ENCODE measurements at places on chromosomes 1 and 21.
A peak's percentile ranks its signal among the peaks of the same experiment; 100 is the strongest.

DNA sequence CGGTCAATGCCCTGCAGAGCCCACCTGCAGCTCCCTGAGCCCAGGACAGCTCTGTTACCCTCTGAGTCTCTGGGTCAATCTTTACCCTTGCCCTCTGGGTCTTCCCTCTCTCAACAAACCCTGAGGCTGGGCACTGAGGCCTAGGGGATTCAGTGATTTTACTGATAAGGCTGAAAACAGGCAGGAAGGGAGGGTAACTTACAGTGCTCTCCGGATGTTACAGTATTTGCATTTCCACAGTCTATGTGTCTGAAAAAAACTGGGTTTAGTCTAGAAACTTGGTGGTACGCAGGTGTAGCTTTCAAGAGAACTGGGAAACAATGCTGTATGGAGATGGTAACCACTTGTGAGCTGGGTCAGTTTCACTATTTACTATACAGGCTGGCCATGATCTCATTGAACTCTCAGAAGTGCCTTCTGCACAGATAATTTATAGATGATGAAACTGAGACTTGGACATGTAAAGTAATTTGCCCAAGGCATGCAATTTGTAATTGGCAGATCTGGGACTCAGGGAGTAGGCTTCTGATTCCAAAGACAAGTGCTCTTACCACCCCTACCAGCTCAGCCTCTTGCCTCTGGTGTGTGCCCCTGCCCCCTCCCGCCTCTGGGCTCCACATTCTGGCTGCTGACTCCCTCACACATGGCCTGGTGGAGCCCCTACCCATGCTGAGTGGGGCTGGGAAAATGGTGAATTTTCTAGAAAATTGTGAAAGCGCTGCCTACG is 48.8 kb downstream of the TENT5C start:
- peak; percentile 51 for DNase-seq

- DNase-seq, result no peak
Measured at GRCh38 chr1:160247053-160247452, 15.3 kb downstream of the DCAF8 start.

- peak; percentile 65 for DNase-seq
Measured at GRCh38 chr1:6148497-6149241, 31.5 kb downstream of the CHD5 start.

DNA sequence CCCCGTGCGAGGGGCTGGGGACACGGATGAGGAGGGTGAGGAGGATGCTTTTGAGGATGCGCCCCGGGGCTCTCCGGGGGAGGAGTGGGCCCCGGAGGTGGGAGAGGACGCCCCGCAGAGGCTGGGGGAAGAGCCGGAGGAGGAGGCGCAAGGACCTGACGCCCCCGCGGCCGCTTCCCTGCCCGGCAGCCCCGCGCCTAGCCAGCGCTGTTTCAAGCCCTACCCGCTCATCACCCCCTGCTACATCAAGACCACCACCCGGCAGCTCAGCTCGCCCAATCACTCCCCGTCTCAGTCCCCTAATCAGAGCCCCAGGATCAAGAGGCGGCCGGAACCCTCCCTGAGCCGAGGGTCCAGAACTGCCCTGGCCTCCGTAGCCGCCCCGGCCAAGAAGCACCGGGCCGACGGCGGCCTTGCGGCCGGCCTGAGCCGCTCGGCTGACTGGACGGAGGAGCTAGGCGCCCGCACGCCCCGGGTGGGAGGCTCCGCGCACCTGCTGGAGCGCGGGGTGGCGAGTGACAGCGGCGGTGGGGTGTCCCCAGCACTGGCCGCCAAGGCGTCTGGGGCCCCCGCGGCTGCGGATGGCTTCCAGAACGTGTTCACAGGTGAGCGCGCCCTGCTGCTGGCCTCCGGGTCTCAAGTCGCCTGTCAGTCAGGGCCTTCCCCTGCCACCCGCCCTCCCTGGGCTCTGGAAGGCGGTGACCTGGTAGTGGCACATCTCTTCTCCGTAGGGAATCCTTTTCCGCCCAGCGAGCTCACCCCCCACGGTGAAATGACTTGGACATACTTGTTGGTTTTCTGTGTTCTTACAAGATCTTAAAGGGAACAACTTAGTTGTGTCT is 1.7 kb downstream of the FMN2 start:
- DNase-seq, result no peak

GRCh38 chr1:235375919-235376605 is 8.8 kb downstream of the TBCE start:
- DNase-seq, result no peak

DNA sequence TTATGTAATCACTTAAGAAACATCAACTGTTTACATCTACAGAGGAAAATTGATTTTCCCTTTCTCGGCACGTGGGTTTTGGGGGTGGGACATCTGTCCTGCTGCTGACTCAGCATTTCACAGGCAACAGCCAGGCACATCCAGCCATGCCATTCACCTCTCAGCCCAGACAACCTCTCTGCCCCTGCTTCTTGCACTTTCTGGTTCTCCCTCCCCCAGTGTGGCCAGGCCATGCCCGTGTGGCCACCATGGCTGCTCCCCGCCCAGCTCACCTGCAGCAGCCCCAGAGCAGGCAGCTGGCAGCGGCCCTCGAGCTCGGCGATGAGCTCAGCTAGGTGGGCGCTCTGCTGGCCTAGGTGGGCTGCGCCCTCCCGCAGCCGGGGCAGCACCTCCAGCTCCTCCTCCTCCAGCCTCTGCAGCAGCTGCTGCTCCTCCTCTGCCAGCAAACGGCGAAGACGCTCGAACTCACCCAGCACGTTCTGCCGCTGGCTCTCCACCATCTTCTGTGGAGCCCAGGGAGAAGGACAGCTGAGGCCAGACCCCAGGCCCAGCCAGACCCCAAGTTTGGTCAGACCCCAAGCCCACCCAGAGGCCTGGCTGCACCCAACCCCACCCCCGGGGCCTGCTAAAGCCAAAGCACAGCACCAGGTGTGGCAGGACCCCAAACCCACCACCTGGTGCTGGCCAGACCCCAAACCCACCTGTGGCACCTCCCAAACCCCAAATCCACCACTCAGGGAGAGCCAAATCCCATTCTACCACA is 5.8 kb downstream of the TRIM11 start:
- DNase-seq, result no peak

GRCh38 chr1:181603735-181604410 is 120.6 kb downstream of the CACNA1E start:
- DNase-seq, result no peak

DNA sequence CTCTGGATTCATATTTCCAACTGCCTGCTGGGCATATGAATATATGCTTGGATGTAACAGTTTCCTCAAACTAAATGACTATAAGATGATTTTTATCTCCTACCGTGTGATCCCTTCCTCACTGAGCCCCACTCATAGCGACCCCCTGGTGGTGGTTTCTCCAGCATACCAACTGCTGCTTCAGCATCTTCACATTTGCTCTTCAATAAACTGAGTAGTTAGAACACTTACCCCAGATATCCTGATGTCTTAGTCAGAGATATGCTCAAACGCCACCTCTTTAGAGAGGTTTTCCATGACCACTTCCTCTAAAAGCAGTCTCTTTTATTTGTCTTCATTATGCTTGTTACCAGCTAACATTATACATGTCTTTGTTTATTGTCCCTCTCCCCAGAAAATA is 10.2 kb upstream of the HNRNPR start:
- no peak for DNase-seq

DNA sequence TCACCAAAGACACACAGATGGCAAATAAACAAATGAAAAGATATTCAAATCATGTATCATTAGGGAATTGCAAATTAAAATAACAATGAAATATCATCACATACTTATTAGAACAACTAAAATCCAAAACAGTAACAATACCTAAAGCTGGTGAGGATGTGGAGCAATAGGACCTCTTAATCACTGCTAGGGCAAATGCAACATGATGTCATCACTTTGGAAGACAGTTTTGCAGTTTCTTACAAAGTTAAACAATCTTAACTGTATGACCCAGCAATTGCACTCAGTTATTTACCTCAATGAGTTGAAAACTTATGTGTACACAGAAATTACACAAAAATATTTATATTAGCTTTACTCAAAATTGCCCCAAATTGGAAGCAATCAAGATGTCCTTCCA is 47.3 kb downstream of the SELENOF start:
- DNase-seq, result no peak

- no peak for DNase-seq
Measured at GRCh38 chr21:38861056-38861455, 55.3 kb downstream of the ETS2 start.

DNA sequence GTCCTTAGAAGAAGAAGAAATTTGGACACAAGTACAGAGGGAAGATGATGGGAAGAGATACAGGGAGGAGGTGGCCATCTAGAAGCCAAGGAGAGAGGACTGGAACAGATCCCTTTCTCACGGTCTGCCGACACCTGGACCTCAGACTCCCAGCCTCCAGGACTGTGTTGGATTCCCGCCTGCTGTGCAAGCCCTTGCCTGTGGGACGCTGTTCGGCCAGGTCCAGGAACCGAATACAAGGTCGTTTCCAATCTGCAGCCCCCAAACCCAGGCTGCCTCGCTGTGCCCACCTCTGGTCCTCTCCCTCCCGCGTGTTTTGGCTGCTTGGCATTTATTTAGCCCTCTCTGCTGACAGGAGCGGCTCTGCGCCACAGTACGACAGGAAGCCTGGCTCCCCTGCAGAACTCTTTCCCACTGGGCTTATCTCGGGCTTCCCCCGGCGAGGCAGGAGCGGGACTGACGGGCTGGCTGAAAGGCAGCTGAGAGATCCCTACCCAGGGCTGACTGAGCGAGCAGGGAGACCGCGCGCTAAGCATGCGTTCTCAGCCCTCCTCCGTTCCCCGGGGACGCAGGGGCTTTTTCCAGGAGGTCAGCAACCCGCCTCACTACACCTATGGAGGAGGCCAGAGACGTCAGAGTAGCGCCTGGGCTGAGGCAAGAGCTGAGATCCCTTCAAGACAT is 238.4 kb downstream of the TNR start:
- DNase-seq, result no peak

- DNase-seq, result no peak
Measured at GRCh38 chr1:171251042-171251951, 3.0 kb downstream of the FMO1 start.

- no peak for DNase-seq
Measured at GRCh38 chr1:20449735-20450311, 36.2 kb downstream of the CAMK2N1 start.

- no peak for DNase-seq
Measured at GRCh38 chr1:224377676-224378006, 21.0 kb downstream of the CNIH4 start.

GRCh38 chr1:65281846-65282245 is 27.5 kb upstream of the DNAJC6 start:
- no peak for DNase-seq

DNA sequence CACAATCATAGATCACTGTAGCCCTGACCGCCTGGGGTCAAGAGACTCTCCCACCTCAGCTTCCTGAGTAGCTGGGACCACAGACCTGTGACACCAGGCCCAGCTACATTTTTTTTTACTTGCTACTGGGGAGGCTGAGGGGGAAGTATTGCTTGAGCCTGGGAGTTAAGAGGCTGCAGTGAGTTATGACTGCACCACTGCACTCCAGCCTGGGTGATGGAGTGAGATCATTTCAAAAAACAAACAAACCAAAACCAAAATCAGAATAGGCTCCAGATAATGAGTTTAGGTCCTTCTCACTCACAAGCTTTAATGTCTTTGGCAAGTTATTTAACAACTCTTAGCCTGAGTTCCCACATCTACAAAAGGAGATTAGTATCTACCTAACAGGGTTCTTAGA is 22.8 kb downstream of the WDR26 start:
- DNase-seq, result no peak

DNA sequence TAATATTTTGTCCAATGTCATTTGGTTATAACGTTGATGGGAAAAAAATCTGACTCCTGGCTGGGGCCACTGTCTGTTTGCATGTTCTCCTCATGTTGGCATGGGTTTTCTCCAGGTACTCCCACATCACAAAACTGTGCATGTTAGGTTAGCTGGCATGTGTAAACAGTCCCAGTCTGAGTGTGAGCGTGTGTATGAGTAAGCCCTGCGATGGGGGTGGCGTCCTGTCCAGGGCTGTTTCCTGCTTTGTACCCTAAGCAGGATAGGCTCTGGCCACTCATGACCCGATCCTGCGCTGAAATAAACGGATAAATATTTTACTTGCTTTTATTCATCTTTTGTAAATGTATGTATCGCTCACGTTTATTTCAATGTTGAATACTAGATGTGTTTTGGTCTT is 13.5 kb downstream of the EFCAB14 start:
- DNase-seq, result no peak

All from GM18507 (cell line).